ENCODE measurements at places on chromosomes 4 and X. TPM values are rescaled to one million over a fixed set of nuclear protein-coding genes. Genes with fewer than 3 reads are reported as not detected.

The ZNF185 gene
- polyA plus RNA-seq, result 0.62 TPM

The ITM2A gene
- polyA plus RNA-seq, result 55.2 TPM

The FSTL5 gene
- polyA plus RNA-seq, result not detected

The MAGEH1 gene
- polyA plus RNA-seq, result 6.5 TPM

The LGI2 gene
- 0.80 TPM for polyA plus RNA-seq

The MMGT1 gene
- 12.7 TPM for polyA plus RNA-seq

The SRPK3 gene
- 9.9 TPM for polyA plus RNA-seq

The MAGEA12 gene
- not detected for polyA plus RNA-seq

The TCEAL5 gene
- polyA plus RNA-seq, result 0.23 TPM

The EFHC2 gene
- 1.5 TPM for polyA plus RNA-seq

The ARMCX4 gene
- 4.6 TPM for polyA plus RNA-seq

The TBC1D8B gene
- 1.2 TPM for polyA plus RNA-seq

The NLGN4X gene
- polyA plus RNA-seq, result 0.37 TPM

The TKTL2 gene
- polyA plus RNA-seq, result not detected

The CXCR3 gene
- polyA plus RNA-seq, result 0.15 TPM

- DNase-seq, result no peak
Observed at GRCh38 chr4:98845960-98846359, 83.0 kb downstream of the EIF4E start.

GRCh38 chr4:73891739-73892405 is 22.7 kb downstream of the CXCL1 start:
- no peak for DNase-seq

DNA sequence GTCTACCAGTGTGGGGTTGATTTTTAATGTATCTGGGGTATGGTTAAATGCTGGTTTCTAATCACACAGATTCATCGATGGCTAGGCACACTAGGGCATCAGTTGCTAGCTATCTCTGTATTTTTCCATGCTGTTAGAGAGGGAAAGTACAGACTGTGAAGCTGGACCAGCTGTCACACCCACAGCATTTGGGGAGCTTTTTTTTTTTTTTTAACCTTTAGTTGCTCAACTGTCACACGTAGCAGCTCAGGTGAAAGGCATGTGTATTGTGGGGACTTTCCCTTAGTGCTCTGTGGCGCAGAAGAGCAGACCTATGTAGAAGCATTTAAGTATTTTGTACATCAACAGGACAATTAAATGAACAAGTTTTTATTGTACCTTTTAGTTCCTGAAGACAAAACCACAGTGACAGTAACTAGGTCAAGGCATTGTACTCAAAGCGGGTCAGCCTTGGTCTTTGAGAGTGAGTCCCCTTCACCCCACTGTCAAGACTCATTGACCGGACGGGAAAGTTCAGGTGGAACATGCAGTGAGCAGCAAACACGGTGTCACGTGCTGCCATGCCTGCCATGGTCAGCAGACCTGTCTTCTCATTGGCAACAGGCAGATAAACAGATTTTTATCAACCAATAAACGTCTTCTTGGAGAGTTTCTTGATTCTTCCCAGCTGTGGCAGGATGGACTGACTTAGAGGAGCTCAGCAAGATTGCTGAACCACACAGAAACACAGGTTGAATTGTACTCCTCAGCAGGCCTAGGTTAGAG is 65.3 kb downstream of the CASP3 start:
- DNase-seq, result no peak

DNA sequence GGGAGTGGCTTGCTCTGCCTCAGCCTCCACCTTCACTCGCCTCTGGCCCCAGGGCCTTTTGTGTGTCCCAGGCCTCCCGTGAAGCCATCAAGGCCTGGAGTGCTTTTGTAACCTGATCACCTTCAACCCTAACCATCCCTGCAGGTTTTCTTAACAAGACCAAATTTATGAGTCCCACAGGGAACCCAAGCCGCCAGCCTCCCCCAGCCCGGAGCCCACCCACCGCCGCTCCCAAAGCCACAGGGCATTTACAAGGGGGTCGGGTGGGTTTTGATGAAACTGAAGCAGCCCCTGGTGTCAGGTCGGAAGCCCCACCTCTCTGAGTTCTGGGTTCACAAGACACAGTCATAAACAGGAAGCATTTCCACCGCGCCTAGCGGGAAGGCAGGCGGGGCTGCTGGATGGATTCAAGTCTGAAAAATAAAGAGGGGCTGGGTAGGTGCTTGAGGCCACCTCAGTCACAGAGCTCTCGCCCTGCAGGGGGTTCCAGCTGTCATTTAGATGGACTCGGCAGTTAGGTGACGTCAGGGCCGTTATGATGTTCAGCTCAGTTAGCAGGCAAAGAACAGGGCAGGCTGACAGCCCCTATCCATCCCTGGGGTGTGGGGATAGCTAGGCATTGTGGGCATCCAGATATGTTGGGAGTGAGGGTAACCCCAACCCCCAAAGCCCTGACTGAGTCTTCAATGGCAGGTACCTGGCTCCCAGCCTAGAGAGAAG is 128.5 kb downstream of the BCOR start:
- DNase-seq, result no peak

DNA sequence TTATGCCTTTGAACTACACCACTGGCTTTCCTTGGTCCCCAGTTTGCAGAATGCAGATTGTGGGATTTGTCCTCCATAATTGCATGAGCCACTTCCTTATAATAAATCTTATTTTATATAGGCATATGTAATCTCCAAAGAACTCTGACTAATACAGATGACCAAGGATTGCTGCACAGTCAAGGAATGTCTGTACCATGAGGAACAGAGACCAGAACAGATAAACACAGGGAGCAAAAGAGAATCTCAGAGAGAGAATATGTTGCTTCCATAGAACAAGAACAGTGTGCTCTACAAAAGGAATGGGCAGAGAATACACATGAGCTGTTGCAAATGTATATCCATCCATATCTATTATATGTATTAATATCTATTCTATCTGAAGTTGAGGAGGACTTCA is 111.1 kb downstream of the ADRA2C start:
- DNase-seq, result no peak

GRCh38 chr4:25466966-25467697 is 90.1 kb downstream of the ANAPC4 start:
- DNase-seq, result no peak

DNA sequence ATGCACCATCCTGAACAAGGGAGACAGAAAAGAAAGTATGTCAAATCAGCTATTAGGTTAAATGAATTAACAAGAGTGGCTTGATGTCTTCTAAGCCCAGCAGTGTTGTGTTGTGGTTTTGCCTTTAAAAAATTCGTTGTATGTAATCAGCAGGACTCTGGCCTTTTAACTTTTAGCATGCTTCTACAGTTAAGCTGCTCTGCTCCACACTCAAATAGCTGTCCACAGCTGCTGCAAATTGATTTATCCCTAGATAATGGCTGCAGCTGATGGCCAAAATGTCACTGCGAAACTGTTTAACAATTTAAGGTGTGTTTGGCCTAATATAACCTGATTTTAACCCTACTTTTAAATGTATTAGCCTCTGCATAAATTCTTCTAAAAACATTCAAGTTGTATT is 85.8 kb downstream of the CXXC4 start:
- no peak for DNase-seq

DNA sequence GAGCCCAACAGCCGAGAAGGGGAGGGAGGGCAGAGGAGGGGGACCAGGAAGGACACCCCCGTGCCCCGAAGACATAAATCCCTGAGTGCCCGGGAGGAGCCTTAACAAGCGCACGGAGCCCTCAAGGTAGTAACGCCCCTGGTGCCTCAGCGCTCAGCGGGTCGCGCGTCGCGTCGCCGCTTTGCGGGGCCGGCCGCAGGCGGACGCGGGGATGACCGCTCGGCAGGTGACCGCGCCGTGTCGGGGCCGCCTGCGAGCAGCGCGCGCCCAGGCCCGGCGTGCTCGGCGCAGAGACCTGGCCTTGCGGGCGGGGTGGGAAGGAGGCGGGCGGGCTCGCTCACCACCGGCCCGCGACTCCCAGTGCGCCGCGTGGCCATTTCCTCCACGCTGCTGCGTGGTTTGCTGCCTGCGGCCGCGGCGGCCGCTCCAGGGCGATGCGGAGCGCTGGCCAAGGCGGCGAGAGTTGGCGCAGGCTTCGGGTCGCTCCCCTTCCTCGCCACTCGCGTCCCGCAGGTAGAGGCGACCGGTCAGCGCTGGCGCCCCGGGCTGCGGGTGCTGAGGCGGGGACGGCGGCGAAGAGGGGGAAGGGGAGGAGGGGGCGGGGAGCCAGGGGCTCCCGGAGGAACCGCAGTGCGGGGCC is 632 bp downstream of the CCSER1 start:
- DNase-seq, result no peak

DNA sequence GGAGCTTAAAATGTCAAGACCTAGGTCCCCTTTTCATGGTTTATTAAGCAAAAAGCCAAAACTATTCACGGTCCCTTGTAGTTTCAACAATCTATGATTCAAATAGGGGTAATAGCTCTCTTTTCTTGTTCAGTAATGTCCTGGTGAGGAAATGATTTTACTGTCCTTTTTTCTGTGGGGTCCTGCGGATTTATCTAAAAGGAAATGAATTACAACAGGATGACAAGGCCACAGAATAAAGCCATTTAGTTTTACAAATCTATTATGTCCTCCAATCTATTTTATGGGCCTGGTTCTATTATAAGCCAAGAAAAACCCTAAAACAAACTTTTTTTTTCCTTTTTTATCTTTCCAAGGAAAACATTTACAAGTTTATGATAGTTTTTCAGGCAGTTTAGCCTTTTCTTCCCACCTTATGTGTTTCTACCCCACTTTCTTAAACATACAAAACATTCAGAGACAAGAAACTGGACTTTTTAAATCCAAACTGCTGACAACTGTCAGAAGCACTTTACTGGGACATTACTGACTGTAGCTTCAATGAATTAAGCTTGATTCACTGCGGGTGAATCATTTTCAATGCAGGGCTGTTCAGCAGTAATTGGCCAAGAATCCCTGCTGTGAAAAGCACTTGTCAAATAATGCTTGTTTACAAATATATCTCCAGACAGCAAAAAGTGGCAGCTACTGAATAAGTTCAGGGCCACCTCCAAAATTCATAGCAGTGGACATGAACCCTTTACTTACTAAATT is 4.3 kb downstream of the EPHA5 start:
- no peak for DNase-seq

- peak; percentile 54 for DNase-seq
Observed at GRCh38 chr4:164956766-164957643, 20.5 kb downstream of the TRIM61 start.

DNA sequence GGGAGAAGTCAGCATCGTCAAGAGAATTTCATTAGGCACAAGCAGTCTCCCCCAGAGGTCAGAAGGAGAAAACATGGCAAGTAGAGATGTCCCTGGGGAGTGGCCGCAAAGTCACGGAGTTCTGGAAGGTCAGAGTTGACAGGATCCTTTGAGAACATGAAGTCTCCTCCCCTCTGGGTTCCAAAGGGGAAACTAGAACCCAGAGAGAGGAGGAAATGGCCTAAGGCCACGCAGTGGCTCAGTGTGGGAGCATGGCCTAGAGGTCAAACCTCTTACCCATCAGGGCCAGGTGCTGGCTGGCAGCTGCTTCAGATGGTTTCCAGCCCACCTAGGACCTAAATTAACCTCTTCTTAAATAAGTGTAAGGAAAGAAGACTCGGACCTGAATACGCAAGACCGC is 884 bp downstream of the IDH3G start:
- DNase-seq, result peak; percentile 22

DNA sequence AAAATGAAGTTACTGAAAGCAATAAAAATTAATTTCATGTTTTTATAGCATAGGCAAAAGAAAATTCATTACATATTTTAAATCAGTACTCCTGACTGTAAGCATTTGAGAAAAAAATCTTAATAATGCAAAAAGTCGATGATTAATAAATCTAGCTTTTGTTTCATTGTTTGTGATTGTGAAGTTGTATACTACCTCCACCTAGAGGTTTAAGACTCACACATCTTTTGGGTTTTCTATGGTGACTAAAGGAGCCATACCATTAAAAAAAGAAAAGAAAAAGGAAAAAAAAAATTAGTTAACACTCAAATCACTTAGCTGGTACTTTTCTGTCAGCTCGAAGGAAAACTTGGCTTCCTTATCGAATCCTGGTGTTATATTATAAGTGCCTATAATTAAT is 2.0 kb downstream of the GABRA2 start:
- DNase-seq, result no peak

- DNase-seq, result peak; percentile 32
Observed at GRCh38 chrX:74382613-74383012, 38.7 kb upstream of the SLC16A2 start.

DNA sequence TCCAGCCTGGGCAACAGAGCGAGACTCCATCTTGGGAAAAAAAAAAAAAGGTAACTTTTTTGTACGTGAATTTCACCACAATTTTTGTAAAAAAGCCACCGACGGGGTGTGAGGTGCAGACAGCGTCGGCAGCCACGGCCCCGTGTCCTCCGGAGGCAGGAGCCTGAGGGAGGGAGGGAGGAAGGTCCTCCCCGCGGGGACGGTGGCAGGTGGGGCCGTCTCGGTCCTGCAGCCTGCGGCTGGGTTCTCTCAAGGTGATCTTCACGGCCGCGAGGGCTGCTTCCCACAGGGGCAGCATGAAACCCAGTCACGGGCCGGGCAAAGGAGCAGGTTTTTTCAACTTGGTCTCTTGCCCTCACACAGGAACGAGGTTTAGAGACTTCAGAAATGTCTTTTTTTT is 14.0 kb downstream of the PLCXD1 start:
- DNase-seq, result no peak

GRCh38 chr4:54676658-54677057 is 18.9 kb downstream of the KIT start:
- no peak for DNase-seq

- DNase-seq, result no peak
Observed at GRCh38 chrX:41734530-41734929, 10.5 kb downstream of the GPR82 start.

- DNase-seq, result no peak
Observed at GRCh38 chr4:177975315-177975987, 533.2 kb upstream of the AGA start.

DNA sequence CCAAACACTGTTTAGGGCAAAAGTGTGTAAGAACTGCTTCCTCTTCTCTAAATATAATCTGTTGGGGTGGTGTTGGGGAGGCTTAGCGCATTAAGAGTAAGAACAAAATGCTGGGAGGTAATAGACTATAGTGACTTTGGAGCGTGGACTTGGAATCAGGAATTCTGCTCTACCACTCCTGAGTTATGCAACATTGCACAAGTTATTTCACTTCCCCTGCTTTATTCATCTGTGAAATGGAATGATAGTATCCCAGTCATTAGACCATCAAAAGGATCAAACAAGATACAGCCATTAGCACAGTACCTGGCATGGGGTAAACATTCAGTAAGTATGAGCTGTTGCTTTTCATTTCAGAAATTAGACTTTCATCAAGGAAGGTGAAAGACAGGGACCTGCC is 58.7 kb downstream of the IGFBP7 start:
- DNase-seq, result no peak

- DNase-seq, result no peak
Observed at GRCh38 chr4:150818661-150819060, 196.4 kb downstream of the LRBA start.

DNA sequence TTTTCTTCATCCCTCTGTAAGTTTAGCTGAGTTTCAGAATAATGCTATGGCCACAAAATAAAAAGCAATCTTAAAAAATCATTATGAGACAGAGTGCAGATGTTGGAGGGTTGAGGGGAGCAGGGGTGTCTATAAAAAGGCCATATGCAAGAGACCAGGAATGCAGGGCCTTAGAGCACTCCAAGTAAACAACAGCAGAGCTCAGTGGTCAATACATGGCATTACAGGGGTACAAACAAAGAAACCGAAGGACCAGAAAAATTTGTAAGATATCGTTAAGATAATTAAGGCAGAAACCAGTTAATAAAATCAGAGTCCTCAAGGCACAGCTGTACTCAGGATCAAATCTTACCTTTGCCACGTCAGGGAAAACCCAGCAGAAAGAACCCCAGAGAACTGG is 28.4 kb upstream of the NDST3 start:
- DNase-seq, result no peak
